ENCODE measurements at places on chromosomes 3 and 15. TPM values are rescaled to one million over a fixed set of nuclear protein-coding genes. Genes with fewer than 3 reads are reported as not detected.

Gene NFKBIZ
- total RNA-seq, result 87.7 TPM

Gene NCEH1
- 62.1 TPM for total RNA-seq

Gene PLS1
- total RNA-seq, result 26.0 TPM

Gene ARGFX
- total RNA-seq, result not detected

Gene PLSCR5
- total RNA-seq, result not detected

Gene ARL13B
- 20.3 TPM for total RNA-seq

Gene MRPS25
- total RNA-seq, result 60.2 TPM

Gene CPNE9
- total RNA-seq, result 0.90 TPM

Gene GOLGA6L10
- 0.23 TPM for total RNA-seq

Gene KNG1
- total RNA-seq, result 0.14 TPM

Gene SLC27A2
- total RNA-seq, result 0.96 TPM

Gene BCL2A1
- 91.1 TPM for total RNA-seq

Gene HYAL1
- total RNA-seq, result 78.8 TPM

Gene CAV3
- total RNA-seq, result 0.32 TPM

Gene NR2E3
- total RNA-seq, result 0.26 TPM

Gene CYP1A2
- total RNA-seq, result 0.32 TPM

Gene TGFBR2
- total RNA-seq, result 329 TPM

Gene DLL4
- total RNA-seq, result 22.0 TPM

Gene RARB
- total RNA-seq, result 5.8 TPM

Gene TTLL13
- total RNA-seq, result not detected

Gene GOLGA8T
- 0.20 TPM for total RNA-seq

Gene GNL3
- 50.6 TPM for total RNA-seq

Gene PRKCD
- total RNA-seq, result 78.4 TPM

Gene NRG4
- total RNA-seq, result 1.2 TPM

Gene ANKUB1
- total RNA-seq, result not detected

Gene CDHR4
- not detected for total RNA-seq

Gene TUBGCP4
- 21.3 TPM for total RNA-seq

Gene PTPRG
- 86.7 TPM for total RNA-seq
